ENCODE measurements at places on chromosomes 5 and 9. TPM values are rescaled to one million over a fixed set of nuclear protein-coding genes. Genes with fewer than 3 reads are reported as not detected.
A peak's percentile ranks its signal among the peaks of the same experiment; 100 is the strongest.

The GPBP1 gene
- 115 TPM for total RNA-seq

The INSL6 gene
- total RNA-seq, result not detected

The GFPT2 gene
- total RNA-seq, result 13.6 TPM

The MCTP1 gene
- total RNA-seq, result 41.4 TPM

The TSSK1B gene
- total RNA-seq, result not detected

GRCh38 chr9:21322911-21323461, 12.2 kb downstream of the KLHL9 start:
- no peak for DNase-seq

DNA sequence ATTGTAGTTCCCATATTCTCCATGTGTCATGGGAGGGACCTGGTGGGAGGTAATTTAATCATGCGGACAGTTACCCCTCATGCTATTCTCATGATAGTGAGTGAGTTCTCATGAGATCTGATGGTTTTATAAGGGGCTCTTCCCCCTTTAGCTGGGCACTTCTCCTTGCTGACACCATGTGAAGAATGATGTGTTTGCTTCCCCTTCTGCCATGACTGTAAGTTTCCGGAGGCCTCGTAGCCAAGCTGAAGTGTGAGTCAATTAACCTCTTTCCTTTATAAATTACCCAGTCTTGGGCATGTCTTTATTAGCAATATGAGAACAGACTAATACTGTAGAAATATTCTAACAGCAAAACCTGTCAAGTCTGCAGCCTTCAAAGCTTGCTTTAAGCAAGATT, 293.2 kb downstream of the CTNND2 start:
- no peak for DNase-seq

DNA sequence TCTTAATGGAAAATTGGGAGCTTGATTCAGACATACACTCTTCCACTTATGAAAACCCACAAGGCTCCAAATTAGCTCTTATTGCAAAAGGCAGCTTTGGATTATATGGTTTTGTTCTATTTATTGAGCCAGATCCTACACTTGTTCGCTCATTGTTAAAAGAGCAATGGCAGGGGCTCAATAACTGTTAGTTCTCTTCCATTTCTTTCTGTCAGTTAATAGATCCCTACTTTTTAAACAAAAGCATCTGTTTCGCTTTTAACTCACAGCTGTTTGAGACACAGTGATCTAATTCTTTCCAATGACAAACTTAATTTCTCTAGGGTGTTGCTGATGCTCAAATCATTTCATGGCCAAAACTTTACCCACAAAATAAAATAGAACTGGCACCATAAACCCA, 11.7 kb downstream of the C5 start:
- peak; percentile 71 for DNase-seq

DNA sequence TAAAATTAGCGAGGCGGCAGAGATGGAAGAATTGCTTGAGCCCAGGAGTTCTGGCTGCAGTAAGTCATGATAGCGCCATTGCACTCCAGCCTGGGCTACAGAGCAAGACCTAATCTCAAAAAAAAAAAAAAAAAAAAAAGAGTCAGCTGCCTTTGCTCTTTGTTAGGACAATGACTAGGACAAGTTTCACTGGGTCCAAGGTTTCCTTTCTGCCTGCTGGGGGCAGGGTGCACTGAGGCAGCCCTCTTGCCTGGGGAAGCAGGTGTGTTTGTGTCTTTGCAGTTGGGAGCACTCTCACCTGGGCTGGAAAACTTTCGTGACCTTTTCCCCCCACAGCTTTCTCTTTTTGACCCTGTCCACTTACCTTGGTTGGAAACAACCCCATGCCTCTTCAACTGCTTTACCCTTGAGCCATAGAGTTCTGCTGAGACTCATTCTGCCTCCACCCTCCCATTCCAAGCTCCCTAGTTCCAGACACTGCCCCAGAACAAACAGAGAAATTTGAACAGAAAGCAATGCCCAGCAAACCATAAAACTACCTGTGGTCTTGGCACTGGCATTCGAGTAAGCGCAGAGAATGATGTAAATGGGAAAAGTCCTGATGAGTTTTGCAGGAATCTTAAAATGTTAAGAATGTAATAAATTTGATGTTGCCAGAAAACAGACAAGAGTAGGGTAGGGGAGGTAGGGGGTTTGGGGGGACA, 17.0 kb upstream of the MYO10 start:
- DNase-seq, result no peak

Data from tongue (tissue), 3 donors.